ENCODE measurements at places on chromosomes 7 and 10.

DNA sequence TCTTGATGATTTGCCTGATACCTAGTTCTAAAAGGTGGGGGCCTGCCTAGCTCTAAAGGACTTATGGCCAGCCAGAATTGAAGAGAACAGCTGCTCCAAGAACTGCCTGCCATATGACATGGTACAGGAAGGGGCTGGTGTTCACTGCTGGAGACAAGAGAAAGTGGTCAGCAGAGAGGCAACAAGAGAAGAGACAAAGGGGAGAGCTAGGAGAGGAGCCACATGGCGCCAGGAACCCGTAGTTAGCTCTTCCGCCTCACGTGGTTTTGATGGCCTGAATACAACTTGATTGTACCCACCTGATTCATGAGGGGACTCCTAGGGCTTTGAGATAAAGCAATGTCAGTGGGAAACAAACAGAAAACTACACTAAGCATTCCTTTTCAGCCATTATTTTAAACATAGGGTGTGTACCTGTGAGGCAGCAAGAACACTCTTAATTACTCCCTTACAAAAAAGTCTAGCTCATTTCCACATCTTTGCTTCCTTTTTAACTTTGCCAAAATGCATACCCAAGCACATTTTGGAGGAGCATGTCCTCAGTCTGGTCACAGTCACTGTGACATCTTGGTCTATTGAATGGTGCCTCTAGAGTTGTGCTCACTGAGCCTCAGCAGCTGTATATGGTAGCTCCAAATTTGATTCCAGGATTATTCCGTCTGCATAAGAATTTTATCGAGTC lies 71.6 kb downstream of the CCDC71L start:
- DNase-seq = no peak

DNA sequence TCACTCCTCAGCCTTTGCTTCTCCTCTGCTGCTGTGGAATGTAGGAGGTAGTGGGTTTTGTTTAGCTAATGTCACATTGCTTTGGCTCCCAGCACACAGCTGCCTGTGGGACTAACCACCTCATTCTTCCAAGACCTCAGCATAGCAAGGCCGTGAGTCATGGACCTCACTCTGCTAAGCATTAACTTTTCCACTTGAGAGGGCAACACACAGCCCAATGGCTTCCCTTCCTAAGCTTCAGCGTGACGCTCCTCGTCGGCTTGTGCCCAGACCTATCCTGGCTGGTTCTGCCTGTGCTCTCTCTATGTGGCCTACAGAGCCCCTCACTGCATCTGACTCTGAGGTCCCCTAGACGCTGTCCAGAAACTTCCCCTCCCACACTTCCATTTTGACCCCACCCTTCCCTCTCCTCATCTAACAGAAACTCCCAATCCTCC lies 23.3 kb downstream of the MYOF start:
- DNase-seq = no peak

DNA sequence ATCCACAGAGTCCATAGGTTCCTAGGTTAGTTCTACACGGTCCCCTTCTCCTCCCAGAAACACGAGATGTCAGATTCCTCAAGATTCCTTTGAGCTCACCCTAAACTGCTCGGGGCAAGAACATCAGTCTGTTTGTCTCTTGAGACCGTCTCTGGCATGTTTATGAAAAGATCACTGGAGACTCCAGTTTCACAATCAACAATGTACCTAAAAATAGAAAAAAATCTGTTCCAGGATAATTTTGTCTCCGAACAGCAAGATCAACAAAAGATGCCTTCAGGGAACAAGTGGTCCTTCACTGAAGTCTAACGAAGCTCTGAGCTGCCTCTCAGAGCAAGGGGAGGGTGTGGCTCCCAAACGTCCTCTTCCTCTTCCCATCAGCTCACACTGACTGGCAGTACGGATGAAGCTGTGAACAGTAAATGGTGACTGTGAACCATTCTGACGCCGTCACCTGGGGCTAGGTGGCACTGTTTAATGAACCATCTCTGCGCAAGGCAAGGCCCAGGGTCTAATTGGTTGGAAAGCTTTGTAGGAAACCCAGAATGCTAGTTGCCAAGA lies 156.2 kb upstream of the LYZL1 start:
- no peak for DNase-seq

GRCh38 chr7:91657483-91658071 lies 222.9 kb downstream of the MTERF1 start:
- DNase-seq = no peak

GRCh38 chr7:152544481-152544927 lies 108.7 kb upstream of the KMT2C start:
- no peak for DNase-seq

DNA sequence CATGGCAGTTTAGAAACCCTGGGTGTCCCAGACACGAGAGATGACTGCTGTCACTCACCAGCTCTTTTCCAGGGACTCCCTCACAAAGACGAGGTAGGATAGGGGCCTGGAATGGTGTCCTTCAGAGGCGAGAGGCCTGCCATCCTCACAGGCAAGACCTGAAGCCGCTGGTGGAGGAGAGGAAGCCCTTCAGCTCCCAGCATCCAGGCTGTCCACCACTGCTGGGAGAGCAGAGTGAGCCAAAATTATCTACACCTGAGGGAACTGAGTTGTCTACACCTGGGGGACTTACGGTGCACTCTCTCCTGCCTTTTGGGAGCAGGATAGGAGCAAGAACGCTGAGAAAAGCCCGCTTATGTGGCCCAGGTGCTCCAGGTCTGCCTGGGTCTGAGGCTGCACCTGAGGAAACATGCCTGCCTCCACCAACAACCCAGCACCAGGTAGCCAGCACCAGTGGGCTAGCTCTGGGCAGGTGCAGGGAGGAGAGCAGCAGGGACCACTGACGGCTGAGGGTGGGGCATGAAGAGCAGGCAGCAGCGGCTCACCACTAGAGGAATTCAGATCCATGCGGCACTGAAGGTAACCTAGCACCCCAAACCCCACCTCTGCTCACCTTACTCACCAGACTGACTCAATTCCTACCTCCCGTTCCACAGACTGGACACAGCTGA lies 357.2 kb downstream of the SH2D4B start:
- DNase-seq = no peak

GRCh38 chr7:127988751-127989150 lies 42.5 kb downstream of the LRRC4 start:
- no peak for DNase-seq

- no peak for DNase-seq
These were observed 480.9 kb downstream of the ETV1 start for GRCh38 chr7:13508586-13508985.

GRCh38 chr7:122736183-122736582 lies 33.5 kb upstream of the RNF148 start:
- DNase-seq = no peak

DNA sequence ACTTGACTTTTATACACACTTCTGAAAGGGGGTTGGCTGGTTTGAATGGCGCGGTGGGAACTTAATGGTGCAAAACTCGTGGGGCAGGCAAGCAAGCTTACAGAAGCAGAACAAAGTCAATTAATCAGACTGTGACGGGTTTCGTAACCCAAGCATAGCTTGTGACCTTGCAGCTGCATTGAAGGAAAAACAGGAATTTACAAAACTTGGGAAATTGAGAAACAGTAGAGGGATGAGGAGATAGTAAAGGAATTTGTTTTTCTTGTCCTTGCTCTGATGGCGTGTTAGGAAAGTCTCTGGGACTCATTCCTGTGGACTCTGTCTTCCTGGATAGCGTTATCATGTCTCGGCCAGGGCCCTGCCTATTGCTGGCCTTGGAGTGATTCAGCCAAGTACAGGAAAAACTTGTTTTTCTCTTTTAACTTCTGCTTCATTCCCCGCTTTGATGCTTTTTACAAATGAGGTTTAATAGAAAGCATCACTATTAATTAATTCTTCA lies 220.0 kb upstream of the KCND2 start:
- no peak for DNase-seq

DNA sequence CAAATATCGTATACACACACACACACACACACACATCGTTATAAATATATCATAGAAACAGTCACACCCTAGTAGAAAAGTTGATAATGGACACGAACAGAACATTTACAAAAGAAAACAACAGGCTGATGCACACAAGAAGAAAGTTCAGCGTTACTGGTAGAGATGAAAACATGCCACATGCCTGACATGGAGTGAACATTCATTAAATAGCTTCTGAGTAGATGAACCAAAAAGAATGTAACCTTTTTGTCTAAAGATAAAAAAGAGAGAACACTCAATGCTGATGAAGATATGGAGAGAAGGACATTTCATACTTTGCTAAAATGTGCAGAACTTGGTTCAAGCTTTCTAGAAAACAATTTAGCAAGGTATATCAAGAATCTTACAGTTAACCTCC lies 173.4 kb upstream of the KLF14 start:
- no peak for DNase-seq

DNA sequence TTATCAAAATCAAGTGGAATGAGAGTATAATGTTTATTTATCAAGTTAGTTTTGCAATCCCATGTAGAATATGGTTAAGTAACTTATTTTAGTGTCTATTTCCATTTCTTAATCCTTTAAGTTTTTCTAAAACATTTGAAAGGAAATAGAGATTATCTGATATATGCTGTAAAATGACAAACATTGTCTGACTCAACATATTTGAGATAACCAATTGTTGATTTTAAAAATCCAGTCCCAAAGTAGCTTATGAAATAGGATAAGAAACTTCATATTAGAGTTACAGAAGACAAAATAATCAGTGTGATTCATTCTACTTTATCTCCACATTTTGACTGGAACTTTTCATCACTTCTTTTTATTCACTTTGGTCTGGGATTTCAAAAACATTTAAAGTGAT lies 38.7 kb upstream of the CDK1 start:
- DNase-seq = no peak

DNA sequence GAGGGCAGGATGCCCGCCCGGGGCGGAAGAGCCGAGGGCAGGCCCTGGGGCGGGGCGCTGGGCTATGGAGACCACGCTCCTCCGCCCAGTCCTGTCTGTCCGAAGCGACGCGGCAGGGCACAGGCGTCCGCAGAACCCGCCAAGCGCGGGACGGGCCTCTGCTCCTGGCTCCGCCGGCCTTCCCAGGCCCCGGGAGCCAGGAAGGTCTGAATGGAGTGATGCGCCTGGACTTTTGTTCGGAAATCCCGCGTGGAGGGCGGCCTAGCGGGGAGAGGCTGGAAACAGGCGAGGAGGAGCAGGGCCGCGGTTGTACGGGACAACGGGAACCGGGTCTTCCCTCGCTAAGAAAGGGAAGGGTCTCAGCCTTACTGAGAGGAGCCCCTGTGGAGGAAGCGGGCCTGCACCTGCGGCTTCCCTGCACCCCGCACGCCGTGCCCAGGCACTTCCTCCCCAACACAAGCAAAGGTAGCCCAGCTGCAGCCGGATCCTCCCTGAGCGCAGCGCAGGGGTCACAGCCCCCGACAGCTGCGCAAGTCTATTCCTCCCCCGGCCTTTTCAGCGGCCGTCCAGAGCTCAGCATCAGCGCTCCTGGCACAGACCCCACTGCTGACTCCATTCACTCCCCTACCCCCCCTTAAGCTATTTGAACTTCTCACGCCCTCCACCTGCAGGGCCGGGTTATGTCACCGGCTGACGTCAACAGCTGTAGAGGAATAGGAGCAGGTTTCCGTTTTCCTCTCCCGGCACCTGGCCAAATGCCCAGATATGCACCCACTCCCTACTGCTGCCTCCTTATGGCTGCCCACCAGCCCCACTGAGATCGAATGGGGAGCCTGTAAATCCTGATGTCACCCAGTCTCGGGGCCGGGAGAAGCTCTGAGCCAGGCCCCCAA lies 143.2 kb upstream of the RET start:
- peak; percentile 69 for DNase-seq

- no peak for DNase-seq
These were observed 97.3 kb downstream of the GRID1 start for GRCh38 chr10:86269332-86269731.

DNA sequence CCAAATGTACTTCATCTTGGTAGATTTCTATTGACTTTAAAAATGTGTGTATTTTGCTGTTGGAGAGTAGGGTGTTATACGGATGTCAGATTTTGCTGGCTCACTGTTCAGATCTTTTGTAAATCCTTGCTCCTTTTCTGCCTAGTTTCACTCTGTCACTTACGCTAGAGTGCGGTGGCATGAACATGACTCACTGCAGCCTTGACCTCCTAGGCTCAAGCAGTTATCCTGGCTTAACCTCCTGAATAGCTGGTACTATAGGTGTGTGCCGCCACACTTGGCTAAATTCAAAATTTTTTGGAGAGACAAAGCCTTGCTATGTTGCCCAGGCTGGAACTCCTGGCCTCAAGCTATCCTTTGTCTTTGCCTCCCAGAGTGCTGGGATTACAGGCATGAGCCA lies 29.4 kb downstream of the BMS1 start:
- DNase-seq = no peak

GRCh38 chr7:157278791-157279724 lies 57.7 kb upstream of the DNAJB6 start:
- no peak for DNase-seq

DNA sequence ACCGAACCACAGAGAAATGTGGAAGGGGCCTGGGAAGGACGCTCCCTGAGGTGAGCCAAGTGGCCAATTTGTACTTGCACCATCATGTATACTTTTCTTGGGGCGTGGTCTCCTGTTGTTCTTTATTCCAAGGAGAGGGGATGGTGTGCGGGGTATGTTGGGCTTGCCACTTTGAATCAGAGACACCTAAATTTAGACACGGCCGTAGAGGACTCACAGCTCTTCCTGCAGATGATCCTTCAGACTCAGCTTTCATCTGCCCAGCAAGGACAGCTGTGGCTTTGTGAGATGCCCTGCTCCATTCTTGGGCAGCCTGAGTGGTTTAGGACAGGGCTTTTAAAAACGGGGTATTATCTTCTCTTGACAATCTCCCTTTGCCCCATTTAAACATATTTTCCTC lies 473.2 kb downstream of the REEP3 start:
- no peak for DNase-seq

GRCh38 chr7:44964384-44964830 lies 14.4 kb downstream of the MYO1G start:
- DNase-seq = no peak

DNA sequence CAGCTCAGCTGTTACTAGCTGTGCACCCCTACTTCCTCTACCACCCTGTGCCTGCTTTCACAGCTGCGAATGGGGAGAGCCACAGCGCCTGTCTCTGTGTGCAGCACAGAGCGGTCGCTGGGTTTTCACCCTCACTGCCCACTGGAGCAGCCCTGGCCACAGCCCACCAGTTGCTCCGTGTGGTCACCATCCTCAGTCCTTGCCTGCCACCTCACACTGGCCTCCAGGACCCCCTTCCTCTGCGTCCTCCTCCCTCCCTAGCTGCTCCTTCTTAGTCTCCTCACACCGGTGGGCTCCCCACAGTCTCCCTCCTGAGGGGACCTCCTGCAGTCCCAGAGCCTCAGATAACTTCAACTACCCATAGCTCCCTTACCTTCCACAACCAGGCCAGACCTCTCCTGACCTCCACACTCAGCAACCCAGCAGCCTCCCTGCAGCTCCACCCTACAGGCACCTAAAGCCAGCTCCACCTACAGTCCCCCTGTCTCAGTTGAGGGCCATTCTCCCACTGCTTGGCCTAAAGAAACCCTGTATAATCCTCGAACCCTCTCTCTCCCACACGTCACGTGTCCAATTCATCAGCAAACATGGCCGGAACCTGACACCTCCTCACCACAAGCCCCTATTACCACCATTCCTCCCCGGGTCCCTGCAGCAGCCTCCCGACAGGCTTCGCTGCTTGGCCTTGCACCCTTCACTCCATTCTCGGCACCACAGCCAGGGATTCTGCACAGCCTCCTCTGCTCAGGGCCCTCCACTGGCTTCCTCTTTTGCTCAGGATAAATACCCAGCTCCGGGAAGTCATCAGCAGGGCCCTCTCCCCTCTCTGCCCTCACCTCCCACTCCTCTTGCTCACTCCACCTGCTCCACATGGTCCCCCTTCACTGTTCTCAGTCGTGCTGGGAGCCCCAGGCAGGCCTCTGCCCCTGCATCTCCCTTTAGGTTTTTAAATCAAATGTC lies 28.1 kb downstream of the PLAC9 start:
- no peak for DNase-seq

- no peak for DNase-seq
These were observed 28.2 kb downstream of the HBP1 start for GRCh38 chr7:107196834-107197610.
